ENCODE measurements at places on chromosomes 12 and 14.

GRCh38 chr14:53367644-53368026 is 214.5 kb upstream of the DDHD1 start:
- no peak for DNase-seq

DNA sequence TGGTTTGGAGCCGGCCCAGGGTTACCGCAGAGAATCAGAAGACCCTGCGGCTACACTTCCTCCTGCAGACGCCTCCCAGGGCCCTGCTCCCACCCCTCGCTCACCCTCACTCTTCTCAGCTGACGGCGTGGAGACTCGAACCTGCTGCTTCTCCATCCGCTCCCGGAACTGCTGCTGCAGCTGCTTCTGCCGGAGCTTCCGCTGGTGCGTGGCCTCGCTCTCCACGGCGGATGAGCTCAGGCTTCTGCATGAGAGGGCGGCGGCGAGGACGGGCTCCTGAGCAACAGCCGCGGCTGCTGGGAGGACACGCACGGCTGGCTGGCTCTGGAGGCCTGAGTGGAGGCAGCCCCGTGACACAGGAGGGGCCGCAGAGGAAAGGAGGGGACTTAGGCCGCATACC is 33.3 kb downstream of the RAD52 start:
- no peak for DNase-seq

DNA sequence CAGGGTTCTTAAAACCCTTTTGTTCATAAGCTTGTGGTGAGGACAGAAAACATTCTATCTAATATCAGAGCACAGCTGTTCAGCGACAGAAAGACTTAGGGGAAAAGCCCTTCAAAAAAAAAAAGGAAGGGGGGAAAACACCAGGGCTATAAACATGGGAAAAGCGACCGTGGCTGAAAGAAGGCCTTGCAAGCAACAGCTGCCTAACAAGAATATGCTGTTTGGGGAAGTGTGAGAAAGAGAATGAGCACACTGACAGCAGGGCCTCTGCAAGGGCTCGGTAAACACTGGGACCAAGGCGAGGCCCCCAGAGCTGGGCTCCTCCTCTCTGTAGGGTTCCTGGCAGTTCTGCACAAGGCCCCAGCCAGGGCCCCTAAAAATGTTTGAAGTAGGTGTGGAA is 27.4 kb upstream of the CCND2 start:
- DNase-seq, result no peak

DNA sequence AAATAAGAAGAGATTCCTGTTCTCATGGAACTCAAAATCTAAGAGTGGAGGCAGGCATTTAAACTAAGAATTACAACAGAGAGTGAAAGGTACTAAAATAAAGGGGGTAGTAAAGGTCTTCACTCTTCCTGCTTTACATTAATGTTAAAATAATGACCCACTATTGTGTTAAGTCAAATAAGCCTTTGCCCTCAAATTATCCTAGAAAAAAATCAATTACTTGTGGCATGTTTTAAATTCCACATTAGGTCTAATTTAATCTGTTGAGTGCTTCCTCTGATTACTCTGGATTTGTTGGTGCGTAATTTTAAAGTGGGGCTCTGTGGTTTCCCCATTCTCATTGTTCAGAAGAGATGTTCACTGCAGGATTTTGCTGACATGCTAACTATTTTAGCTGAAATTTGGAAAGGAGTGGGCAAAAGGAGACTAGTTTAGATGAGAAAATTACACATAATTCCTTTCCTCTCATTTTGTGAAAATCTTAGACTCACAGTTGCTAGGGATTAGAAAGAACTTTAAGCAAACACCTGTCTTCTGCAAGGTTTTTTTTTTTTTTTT is 35.5 kb downstream of the BTG1 start:
- no peak for DNase-seq

- DNase-seq, result no peak
Observed at GRCh38 chr12:38124247-38125012, 192.1 kb upstream of the ALG10B start.

DNA sequence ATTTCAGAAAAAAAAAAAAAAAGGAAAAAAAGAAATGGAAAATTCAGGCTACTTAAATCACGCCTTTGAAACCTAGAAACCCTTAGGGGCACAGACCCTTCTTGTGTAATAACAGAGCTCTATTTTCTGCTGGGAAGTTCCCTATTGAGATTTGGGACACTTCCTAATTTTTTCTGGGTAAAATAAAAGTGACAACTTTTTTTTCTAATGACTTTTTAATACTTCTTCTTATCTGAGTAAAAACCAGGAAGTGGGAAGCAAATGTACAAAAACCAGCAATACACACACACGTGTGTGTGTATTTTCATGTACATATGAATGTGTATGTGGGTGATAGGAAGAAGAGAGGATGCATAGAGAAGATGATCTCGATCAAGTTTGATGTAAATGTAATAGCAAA is 35.8 kb downstream of the ETV6 start:
- DNase-seq, result no peak

DNA sequence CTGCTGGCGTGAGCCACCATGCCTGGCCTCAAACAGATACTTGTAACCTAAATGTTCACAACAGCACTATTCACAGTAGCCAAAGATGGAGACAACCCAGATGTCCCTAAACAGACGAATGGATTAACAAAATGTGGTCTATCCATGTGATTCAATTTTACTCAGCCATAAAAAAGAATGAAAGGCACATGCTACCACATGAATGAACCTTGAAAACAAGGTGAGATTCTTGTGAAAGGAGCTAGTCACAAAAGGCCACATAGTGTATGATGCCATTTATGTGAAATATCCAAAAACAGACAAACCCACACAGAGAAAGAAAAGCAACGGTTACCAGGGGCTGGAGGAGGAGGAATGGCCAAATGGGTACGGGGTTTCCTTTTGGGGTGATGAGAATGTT is 19.6 kb upstream of the P2RX7 start:
- no peak for DNase-seq

DNA sequence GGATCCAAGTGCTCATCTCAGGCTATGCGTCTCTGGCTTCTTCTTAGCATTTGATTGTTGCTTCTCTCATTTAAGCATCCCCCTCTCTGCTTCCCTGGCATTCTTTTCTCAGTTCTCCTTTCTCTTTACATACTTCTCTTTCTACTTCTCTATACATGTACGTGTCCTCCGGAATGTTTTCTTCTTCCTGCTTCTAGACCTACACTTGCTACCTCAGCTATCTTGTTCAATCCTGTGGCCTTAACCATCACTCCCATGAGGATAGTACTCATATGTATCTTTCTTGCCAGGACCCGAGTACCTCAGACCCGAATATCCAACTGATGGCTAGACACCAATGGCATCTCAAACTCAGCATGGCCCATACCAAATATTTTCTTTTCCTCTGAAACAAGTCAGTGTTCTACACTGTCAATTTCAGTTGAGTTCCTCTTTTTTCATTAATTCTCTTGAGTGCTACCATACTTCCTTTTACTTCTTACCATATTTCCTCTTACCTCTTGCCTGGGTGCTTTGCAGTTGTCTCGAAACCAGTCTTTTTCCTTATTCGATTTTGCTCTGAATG is 115.1 kb upstream of the SLC38A2 start:
- DNase-seq, result no peak

GRCh38 chr14:50941151-50941550 is 3.1 kb downstream of the PYGL start:
- no peak for DNase-seq

- no peak for DNase-seq
Observed at GRCh38 chr14:89810101-89810500, 144.4 kb downstream of the EFCAB11 start.

- DNase-seq, result no peak
Observed at GRCh38 chr12:107467716-107468115, 217.9 kb upstream of the PWP1 start.

DNA sequence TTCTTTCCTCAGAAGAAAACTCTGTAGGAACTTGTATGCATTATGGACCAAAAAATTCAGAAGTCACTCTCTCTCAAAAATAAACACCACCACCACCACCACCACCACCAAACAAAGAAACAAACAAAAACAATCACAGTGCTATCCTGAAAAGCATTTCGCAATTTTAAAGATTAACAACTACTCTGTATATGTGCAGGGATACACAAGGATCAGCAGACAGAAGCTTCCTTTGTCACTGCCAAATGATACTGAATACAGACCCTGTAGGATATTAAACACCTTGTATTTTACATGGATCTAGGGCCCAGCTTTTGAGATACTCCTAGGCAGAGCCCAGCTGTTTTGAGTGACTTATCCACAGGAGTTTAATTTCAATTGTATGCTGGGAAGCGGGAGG is 31.7 kb downstream of the ATP2B1 start:
- DNase-seq, result no peak

DNA sequence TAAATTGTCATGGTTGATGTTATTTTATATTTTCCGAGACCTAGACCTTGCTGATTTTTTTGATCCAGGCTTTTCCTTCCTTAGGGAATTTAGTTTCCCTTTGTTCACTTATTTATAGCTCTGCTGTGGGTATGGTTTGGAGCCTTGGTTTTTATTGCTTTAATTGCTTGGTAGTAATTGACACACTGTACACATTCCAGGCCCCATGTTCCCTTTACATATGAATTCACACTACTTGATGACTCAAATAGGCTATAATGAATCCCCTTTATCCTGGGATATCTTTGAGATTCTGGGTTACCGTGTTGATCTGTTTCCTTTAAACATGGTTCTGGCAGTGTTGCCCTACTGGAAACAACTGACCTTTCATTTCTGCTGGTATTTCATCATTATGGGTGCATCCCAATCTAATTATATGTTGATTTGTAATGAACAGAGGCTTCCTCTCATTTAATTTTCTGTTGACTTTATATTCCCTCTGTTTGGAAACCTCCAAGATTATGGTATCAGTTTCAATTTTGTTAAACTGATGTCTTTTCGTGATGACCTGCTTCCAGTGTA is 424.0 kb downstream of the RAD51B start:
- DNase-seq, result no peak

DNA sequence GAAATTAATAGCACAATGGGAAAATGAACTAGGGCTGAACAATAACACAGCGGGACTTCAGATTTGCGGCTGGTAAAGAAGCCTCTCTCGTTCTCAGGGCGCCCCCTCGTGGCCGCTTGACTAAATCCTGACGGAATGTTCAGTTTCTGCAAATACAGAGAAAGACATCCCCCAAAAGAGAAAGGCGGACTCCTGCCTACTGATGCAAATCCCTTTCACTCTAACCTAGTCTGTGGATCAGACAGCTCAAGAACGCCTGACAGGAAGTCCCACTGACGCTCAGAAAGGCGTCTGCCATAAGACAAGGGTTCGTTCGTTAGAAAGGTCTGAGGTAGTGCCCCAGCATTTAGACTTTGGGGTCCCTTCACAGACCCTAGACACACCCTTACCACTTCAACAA is 2.5 kb downstream of the NUAK1 start:
- DNase-seq, result peak; percentile 90

DNA sequence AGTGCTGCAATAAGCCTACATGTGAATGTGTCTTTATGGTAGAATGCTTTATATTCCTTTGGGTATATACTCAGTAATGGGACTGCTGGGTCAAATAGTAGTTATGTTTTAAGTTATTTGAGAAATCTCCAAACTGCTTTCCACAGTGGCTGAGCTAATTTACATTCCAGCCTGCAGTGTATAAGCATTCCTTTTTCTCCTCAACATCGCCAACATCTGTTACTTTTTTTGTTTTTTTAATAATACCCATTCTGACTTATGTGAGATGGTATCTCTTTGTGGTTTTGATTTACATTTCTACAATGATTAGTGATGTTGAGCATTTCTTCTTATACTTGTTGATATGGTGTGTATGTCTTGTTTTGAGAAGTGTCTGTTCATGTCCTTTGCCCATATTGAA is 1186.2 kb downstream of the BCL11B start:
- DNase-seq, result no peak

- DNase-seq, result no peak
Observed at GRCh38 chr12:39070775-39071174, 165.4 kb upstream of the CPNE8 start.

- no peak for DNase-seq
Observed at GRCh38 chr12:64560396-64561301, 49.6 kb upstream of the RASSF3 start.

- DNase-seq, result no peak
Observed at GRCh38 chr12:38919191-38919590, 13.8 kb upstream of the CPNE8 start.

DNA sequence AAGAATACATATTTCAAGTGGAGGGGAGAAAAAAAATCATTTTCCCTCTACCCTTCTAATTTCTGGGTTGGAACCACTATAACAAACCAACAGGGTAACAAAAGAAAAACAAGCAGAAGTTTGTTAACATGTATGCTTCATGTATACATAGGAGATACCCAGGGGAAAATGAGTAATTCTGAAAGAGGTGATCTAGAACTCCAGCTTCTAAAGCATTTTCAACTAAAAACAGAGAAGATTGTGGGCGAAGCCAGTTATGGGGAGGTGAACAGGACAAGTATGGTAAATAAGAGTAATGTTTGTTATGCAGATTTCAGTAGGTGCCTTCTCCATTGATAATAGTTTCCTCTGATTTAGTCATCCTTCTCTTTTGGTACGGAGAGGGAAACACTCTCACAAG is 16.7 kb downstream of the FNTB start:
- DNase-seq, result no peak

- DNase-seq, result no peak
Observed at GRCh38 chr12:66508025-66508424, 170.9 kb downstream of the GRIP1 start.

- no peak for DNase-seq
Observed at GRCh38 chr12:88450136-88450535, 130.1 kb downstream of the KITLG start.

GRCh38 chr12:67358781-67359338 is 89.7 kb downstream of the CAND1 start:
- DNase-seq, result peak; percentile 16

GRCh38 chr12:6494968-6495367 is 1.1 kb downstream of the NCAPD2 start:
- DNase-seq, result no peak

DNA sequence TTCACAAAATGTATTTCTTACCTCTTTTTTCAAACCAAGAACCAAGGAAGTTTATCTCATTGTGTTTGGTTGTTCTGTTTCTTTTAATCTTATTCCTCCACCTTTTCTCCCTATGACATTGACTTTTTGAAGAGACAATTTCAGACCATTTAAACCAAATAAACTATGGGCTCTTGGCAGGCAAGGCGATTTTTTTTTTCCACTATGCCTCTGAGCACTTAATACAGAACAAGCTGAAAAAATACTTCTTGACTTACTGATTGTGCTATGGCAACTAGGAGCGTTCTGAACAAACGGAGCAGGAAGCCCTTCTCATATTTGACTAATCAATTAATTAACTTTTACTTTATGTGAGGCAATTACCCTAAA is 98.0 kb downstream of the ZNF664 start:
- DNase-seq, result no peak

- DNase-seq, result no peak
Observed at GRCh38 chr12:64171715-64172114, 50.4 kb downstream of the KICS2 start.

DNA sequence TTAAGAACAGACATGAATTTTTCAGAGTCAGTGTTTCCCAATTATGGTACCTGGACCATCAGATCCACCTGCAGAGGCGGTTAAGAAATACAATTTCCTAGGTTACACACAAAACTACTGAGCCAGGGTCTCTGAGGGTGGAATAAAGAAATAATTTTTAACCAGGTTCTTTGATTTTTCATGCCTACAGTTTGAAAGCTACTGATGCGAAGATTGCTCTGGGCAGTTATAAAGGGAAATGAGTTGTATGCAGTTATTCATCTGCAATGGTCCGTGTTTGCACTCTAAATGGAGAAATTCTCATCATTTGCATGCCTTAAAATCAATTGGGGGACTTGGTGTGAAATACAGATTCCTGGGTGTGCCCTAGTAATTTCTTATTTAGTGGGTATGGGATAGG is 89.7 kb downstream of the ERGIC2 start:
- no peak for DNase-seq

GRCh38 chr12:43348221-43348620 is 203.8 kb downstream of the ADAMTS20 start:
- no peak for DNase-seq
